Activated T-helper 1 cell treated with anti-CD3 and anti-CD28 coated beads, Interleukin-2, amount 50 U/mL, for 16 hours (primary cell): ENCODE measurements at places on chromosomes 2 and 18.

DNA sequence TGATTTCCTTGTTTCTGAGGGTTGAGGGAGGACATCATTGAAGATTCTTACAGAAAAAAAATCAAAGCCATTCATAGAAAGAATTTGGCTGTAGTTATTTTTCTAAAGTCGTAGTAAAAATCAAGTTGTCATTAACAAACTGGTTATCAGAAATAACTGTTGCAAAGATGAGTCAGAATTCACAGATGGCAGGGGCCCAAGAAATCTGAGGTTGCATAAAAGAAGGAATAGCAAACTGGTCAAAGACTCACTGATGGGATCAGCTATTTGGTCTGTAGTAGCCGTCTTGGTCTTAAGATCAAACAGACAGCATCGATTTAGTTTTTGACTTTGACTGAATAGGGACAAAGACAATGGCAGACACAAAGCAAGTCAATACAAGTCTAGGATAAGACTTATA lies 334.3 kb downstream of the FIGN start:
- DNase-seq = no peak

- no peak for DNase-seq
These were observed 58.6 kb downstream of the MGAT5 start for GRCh38 chr2:134312482-134312881.

GRCh38 chr18:57533006-57533867 lies 53.3 kb downstream of the FECH start:
- DNase-seq = no peak

GRCh38 chr2:237011206-237011795 lies 74.4 kb upstream of the COPS8 start:
- no peak for DNase-seq

- peak; percentile 40 for DNase-seq
These were observed 519 bp downstream of the METTL4 start for GRCh38 chr18:2570772-2571199.

- DNase-seq = no peak
These were observed 54.0 kb upstream of the PPP1CB start for GRCh38 chr2:28697602-28698149.

DNA sequence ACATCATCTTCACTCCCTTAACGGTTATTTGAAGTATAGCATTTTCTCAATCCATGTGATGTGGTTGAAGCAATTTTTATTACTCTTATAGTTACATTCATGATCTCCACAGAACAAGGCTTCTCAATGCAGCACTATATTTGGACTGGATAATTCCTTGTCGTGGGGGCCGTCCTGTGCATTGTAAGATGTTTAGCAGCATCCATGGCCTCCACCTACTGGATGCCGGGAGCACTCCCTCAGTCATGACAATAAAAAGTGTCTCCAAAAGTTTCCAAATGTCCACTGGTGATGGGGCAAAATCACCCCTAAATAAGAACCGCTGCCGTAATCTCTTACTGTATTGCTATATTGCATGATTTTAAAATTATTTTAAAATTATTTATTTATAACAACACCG lies 110.6 kb upstream of the DDX18 start:
- no peak for DNase-seq

- DNase-seq = no peak
These were observed 961.3 kb upstream of the CELF4 start for GRCh38 chr18:38526922-38527321.

GRCh38 chr18:51097021-51097822 lies 67.2 kb downstream of the SMAD4 start:
- no peak for DNase-seq

DNA sequence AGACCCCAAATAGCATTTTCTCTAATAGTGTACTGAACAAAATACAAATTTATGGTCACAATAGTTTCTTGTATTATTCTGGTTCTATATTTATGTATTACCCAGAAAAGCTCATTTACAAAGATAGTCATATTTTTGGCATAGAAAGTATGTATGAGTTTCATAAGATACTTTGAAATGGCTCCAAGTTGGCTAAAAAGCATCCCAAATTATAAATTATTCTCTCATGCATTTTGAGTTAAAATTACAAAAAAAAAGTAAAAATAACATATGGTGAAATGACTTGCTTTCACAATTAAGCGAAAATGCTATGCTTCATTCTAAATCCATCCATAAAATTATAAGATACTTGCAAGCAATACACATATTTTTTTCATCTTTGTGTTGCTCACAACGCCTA lies 530.7 kb downstream of the ZNF804A start:
- DNase-seq = no peak

- no peak for DNase-seq
These were observed 35.7 kb downstream of the RASGRP3 start for GRCh38 chr2:33512112-33512511.

DNA sequence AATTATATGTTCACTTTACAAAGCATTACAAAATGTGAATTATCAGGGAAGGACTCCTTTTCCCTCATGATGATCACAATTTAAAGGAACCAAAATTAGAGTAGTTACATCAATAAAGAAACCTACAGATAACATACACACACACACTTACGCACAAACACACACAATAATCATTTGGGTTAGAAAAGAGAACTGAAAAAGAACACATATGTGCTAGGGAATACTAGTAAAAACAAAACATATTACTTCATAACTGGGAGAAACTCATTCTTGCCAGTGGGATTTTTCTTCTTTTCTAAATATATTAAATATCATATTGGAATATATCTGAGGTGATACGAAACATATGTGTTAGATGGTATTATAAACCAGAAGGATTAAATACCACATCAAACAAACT lies 42.3 kb downstream of the FIGN start:
- DNase-seq = no peak

- no peak for DNase-seq
These were observed 88.3 kb upstream of the CCDC68 start for GRCh38 chr18:55047546-55047945.

DNA sequence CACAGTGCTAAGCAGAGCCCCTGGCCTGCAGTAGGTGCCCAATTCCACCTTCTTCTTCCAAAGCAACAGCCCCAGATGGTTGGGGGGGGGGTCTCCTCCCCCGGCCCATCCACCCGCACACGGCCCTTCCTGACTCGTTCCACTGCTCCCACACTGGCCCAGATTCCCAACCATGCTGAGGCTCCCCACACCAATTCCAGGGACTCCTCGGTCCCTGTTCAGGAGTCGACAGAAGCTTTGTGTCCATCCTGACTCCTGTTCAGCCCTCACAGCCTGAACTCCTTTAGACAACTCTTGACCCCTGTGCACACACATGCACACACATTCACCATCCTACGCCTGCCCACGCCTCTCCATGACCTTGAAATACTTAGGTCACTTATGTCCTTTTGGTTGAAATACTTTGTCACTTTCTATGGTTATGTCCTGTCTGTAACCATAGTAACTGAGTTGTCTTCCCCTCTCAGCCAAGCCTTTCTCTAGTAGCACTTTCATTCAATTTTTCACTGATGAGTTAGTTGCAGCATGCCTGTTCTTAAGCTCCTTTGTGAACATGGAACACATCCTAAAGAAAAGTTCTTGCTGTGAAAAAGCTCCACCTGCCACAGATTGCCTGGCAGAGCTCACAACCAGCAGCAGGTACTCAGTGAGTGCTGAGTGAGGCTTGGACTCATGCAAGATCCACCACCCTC lies 225.8 kb downstream of the SEPTIN10 start:
- DNase-seq = no peak

GRCh38 chr2:49621016-49621415 lies 466.7 kb upstream of the FSHR start:
- DNase-seq = no peak

- DNase-seq = no peak
These were observed 38.5 kb downstream of the CARF start for GRCh38 chr2:202950592-202950991.

DNA sequence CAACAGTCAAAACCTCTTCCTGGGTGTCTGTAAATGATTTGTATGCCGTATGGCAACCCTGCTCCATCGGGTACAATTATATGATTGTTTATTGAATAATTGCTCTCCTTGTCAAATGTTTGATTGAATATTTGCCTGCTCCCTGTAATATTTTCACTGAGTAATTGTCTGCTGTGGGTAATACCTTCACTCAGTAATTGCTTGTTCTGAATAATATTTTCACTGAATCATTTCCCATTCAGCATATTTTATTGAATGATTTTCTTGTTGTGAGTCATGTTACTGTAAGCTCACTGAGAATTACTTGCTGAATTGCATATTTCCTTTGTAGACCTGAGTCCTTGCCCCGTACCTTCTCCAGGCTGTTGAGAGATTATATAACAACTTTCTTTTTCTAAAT lies 535.2 kb downstream of the METTL4 start:
- no peak for DNase-seq

DNA sequence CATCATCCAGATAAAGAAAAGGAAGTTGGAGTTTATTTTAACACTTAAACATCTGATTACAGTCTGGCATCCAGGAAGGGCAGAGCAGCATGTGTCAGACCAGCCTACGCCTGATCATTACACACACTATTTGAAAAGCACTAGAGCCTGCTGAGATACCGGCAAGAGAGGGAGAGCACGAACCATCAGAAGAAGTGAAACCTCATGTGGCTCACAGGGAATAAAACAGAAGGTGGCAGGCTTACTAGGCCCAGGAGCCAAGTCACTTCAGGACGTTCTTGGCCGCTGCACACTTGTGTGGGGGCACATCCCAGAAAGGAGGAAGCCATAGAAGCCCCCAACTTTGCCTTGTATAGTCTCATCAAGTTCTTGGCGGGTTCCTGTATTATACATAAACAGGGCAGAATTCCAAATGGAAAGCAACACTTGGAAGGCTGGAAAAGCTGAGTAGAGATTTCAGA lies 105.5 kb downstream of the UGGT1 start:
- no peak for DNase-seq
